C1 segment of cervical spinal cord (tissue), 14 donors: ENCODE measurements at places on chromosomes 16 and 17.

DNA sequence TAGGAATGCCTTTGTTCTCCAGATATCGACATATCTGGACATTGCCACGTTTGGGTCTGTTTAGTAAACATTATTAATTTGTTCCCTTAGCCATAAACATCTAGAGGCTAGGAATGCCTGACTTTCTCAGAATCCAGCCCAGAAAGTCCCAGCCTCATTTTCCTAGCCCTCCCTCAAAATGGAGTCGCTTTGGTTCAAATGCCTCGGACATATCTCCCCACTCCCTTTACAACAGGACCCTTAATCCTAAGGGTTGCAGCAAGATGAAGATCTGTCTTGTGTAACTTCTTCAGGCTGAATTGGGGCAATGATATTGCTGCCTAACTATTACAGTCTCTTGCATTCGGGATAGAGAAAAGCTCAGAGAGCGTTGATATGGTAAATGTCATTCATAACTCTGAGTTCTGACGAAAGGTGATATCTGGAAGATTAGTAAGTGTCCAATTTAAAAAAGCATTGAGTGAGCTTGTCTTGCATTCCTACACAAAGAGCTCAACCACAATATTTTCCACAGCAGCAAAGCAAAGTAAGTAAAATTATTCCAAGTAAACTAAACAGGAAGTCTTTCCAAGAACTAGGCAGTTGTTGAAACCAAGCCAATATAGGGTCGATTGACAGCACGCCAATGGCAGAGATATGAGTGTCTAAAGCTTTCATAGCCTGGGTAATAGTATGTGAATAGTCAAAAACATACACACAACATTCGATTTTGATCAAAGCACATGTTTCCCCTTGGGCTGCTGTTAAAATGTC lies 46.0 kb upstream of the ARL4D start:
- DNase-seq = no peak

- no peak for DNase-seq
Observed at GRCh38 chr16:51907680-51908079, 639.3 kb downstream of the TOX3 start.

GRCh38 chr16:47732523-47733111 lies 271.5 kb downstream of the PHKB start:
- DNase-seq = no peak

GRCh38 chr17:57294629-57295501 lies 38.5 kb downstream of the MSI2 start:
- no peak for DNase-seq

DNA sequence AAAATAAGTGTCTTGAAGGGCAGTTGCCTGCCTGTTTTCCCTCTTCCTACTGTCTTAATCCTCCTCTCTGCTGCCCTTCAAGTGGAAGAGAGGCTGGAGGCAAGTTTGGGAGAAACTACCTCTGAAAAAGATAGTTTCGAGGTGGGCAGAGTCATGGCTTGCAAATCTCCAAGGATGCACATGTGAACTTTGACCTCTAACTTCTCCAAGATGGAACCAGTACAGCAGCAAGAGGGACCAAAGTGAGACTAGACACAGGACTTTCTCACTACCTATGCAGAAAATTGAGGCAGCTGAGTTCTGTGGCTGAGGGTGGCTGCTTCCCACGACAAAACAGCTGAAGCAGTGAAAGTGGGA lies 887 bp upstream of the KCNH4 start:
- DNase-seq = no peak

GRCh38 chr17:58722696-58723095 lies 30.3 kb downstream of the RAD51C start:
- DNase-seq = no peak

DNA sequence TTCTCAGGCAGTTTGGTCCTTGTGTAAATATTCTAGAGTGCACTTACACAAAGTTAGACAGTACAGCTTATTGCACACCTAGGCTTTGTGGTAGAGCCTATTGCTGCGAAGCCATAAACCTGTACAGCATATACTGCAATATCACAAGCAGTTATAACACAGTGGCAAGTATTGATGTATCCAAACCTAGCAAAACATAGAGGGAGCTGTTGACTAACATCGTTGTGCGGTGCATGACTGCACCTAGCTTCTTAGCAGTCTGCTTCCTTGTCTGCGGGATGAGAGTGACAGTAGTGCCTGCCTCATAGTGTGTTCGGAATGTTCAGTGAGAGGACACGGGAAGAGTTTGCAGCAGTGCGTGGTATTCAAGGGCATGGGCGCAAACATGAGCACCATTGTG lies 78.9 kb downstream of the MPRIP start:
- no peak for DNase-seq

DNA sequence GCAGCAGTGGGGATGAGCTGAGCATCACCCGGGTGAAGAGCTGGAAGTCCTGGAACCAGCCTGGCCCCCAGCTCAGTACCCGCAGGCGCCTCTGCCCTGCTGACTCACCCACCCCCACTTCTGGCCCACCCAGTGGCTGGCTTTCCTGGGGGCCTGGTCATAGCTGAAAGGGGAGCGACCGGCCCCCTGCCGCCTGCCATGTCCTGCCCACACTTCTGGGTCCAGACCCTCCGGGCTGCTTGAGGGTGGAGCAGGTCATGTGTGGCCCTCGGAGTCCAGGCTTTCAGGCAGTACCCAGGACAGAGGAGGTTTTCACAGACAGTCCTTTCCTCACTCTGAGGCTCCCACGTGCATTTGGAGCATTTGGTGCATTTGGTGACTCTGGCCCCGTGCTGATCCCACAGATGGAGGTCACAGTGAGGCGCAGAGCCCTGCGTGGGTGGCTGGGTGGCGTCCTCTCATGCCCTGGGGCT lies 7.1 kb upstream of the PIEZO1 start:
- DNase-seq = no peak

DNA sequence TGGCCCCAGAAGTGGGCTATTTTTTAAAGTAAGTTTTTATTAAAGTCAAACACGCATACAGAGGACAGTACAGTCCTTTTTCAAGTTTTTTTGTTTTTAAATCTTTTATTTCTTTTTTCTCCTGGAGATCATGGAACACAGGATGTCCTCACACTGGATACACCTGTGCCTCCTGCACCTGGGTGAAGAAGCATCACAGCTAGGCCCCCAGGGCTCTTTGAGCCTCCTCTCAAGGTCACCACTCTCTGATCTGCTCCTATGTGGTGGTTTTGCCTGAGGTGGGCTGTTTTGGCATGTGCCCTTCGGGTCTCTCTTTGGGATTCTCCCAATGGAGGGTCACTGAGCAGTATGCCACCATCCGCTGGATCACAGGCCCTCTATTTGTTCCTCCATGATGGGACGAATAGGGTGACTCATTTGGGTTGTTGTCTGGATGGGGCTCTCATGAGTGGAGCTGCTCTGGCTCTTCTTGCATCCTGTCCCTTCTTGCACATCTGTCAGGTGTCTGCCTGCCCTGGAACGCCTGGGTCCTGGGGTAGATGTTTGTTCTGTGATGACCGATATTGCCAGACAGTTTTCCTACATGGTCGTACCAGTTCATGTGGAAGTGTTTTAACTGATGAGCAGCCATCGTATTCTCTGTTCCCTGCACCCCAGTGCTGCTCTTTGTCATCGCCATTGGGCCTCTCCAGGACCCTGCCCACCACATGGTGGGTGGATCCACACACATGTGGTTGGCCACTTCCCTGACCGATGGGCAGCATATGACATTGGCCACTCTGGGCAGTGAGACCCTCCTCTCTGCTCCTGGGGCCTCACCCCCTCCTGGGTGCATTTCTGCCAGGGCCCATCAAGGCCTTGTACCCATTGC lies 55.2 kb upstream of the MED9 start:
- DNase-seq = no peak

GRCh38 chr17:73785496-73785895 lies 141.3 kb upstream of the SDK2 start:
- DNase-seq = no peak

DNA sequence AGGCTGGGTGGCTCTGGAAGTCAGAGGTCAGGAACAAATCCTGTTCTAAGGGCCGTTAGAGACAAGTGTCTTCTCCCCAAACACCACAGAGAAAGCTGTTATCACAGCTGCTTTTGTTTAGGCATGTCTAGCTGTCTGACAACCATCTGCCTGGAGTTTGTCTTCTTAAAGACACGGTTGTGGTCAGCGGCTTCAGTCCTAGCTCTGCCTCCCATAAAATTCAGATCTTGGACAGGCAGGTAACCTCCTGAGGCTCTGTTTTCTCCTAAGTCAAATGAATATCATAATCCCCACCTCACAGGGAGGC lies 2.3 kb upstream of the ITGA3 start:
- DNase-seq = no peak

GRCh38 chr16:67104061-67104460 lies 5.7 kb upstream of the PHAF1 start:
- DNase-seq = no peak

DNA sequence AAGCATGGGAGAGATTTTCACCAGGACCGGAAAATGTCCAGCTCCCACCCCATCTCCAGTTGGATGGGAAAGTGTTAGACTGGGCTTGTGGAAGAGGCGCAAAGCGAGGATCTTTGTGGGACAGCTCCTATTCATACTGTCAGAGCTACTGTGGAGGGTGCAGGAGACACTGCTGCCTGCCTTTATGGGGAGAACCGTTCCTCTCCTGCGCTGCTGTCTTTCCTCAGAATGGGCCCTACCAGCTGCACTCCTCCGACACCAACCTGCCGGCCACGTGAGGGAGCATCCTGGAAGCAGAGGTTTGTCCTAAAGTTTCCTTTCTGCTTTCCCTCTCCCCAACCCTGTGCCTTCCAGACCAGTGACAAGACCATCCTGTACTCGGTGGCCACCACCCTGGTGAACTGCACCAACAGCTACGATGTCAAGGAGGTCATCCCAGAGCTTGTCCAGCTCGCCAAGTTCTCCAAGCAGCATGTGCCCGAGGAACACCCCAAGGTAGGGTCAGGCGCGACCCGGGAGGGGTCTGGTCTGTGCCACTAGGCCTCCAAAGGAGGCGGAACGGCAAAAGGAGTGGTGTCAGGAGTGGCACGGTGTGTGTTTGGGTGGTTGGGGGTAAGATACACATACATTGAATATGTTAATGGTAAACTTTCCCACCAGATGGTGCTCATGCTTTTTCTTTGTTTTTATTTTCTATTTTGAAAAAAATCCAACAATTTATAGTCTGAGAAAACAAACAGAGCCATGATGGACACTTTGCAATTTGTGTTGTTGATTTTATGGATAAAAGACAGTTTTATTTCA lies 23.0 kb downstream of the SLC35G3 start:
- DNase-seq = no peak

GRCh38 chr17:48841395-48841831 lies 10.6 kb downstream of the CALCOCO2 start:
- DNase-seq = peak; percentile 39

GRCh38 chr16:66703406-66704215 lies 7.1 kb upstream of the CMTM4 start:
- no peak for DNase-seq

- DNase-seq = no peak
Observed at GRCh38 chr16:11045846-11046245, 101.5 kb downstream of the CLEC16A start.

DNA sequence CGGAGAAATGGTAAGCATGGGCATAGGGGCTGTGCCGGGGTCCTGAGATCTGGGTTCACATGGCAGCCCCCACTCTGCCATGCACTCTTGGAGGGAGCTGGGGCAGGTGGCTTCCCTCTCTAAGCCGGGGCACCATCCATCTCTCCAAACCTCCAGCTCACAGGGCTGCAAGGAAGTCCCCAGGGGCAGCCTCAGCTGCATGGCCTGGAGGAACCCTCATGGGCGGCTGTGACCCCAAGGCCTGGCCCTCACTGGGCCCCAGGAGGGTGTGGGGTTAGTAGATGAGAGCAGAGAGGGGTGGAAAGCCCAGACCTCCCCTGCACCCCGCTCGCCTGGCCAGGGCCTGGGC lies 2.6 kb downstream of the CTRB2 start:
- DNase-seq = no peak

DNA sequence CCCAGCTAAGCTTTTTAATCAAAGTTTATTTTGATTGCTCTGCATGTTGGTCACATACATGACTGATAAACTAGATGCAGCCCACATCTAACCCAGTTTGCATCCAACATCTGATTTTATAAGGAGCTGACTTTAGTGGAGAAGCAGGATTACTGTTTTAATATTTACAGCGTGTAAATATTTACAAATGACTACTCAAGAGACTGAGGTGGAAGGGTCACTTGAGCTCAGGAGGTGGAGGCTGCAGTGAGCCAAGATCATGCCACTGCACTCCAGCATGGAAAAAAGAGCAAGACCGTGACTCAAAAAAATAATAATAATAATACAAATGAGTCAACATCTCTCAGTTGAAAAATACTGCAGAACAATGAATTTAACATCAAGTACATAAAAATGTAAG lies 50.8 kb downstream of the PARN start:
- no peak for DNase-seq

GRCh38 chr17:2211661-2212399 lies 91.8 kb downstream of the SMG6 start:
- no peak for DNase-seq

GRCh38 chr17:66443166-66443565 lies 140.8 kb downstream of the PRKCA start:
- DNase-seq = no peak

GRCh38 chr16:83619381-83620150 lies 188.2 kb upstream of the HSBP1 start:
- DNase-seq = no peak

- DNase-seq = no peak
Observed at GRCh38 chr16:50302472-50303005, 36.2 kb downstream of the ADCY7 start.

- no peak for DNase-seq
Observed at GRCh38 chr16:80350061-80350460, 190.7 kb upstream of the DYNLRB2 start.

GRCh38 chr16:77299395-77299794 lies 100.2 kb downstream of the SYCE1L start:
- no peak for DNase-seq

DNA sequence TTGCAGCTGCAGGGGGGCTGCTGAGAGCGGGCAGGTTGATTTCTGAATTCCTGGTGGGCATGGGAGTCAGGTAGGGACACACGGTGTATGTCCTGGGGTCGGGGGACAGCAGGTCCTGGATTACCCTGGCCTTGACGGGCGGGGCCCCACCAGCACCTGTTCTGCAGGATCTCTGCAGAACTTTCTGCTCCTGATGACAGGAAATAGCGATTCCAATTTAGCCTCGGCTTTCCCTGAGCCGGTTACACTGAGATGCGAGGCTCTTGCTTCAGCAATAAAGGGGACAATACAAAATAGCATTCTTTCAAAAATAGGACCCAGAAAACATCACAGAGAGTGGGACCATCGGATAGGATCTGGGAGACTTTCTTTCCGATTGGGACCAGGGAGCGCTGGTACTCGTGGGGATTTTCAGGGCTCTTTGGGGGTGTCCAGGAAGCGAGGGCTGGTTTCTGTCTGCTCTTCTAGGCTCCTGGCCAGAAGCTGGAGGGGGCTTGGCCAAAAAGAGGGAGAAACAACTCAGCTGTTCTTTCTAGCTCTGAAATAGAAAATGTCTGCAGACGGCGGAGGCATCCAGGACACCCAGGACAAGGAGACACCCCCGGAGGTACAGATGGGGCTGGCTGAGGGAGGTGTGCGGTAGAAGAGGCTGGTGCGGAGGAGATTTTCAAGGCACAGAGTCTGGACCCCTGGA lies 642 bp downstream of the ZNF205 start:
- DNase-seq = no peak
